NCI-H2107 (cell line): ENCODE measurements at places on chromosomes 5 and 9.

- DNase-seq = no peak
These were observed 10.8 kb downstream of the RIOK2 start for GRCh38 chr5:97172227-97172626.

DNA sequence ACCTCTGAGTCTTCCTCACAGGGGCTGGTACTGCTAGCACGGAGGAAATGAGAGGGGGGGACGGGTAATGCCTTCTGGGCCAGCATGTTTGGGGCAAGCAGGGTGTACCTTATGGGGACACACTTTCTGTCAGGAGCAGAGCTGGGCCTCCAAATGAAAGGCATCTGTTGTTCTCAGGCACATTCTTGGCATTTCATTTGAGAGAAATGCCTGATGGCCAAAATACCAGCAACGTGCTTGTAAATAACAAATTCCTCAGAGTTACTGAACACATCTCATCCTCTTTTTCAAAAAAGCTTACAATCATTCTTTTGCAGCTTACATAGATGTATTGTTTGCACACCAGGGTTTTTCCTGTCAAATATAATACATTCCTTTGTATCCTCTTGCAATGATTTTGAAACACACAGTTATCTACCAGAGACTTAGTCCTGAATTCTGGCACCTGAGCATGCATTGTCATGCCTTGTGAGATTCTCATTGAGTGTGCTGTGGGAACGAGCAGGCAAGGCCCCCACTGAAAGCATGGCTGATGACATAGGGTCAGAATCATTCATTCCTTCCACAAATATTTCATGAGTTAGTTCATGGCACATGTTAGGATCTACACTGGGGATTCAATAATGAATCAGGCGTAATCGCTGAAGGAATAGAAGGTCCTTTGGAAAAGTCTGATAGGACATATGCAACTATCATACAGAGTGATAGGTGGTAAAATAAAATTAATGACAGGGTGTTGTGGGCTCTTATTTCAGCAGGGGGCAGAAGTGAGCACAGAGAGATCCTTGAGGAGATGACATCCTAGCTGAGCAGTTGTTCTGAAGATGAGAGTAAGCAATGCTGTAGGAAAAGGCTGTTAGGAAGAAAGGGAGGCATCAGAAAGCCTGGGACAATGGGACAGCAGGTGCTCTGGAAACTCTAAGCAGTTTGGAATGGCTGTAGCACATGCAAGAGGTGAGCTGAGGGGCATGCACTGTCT lies 260.9 kb upstream of the TUT7 start:
- no peak for DNase-seq

DNA sequence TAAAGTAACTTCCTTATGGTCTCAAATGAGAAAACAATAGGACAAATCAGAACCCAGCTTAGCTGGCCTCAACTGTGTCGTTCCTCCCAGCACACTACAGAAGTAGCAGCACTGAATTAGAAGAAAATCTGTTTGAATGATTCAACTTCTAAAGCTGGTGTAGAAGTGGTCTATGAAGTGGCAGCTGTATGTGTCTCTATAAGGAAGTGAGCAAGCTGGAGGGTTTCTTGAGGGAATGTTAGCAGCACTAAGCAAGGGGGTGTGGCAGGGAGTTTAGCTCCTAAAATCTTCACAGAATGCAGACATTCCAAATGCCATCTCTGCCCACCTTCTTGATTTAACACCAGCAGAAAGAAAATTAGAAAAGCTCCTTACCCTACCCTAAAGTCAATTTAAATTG lies 4.1 kb downstream of the KLF9 start:
- no peak for DNase-seq

DNA sequence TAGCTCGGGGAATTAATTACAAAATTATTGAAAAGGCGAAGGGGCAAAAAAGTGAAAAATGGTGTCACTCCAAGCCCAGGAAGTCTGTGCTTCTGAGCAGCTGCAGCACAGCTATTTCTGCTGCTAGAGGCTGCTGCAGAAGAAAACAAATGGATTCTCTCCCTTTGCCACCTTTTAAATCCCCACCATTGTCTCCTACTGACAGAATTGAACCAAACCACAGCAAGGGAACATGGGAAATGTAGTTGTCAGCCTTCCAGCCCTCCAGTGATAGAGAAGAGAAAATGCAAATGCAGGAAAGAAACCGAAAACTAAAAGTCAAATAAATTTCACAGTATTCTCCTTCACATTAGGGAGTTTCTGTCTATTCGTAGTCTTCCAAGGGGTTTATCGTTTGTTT lies 33.4 kb upstream of the CDC42SE2 start:
- DNase-seq = no peak

DNA sequence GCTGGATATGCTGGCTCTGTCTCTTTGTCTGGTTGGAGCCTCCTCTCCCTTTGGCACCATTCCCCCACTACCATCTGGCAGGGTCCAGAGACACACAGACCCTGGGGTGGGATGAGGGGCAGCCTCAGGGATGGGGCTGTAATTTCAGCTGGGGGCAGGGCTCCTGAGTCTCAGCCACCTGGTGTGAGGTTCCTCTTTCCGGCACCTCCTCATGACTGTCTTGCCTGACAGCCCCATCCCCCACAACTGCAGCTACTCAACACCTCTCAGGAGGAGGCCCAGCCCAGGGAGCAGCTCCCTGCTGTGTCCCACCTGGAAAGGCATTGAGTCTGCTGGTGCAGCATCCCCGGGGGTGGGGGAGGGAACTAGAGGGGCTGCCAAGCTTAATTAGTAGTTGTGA lies 11.7 kb upstream of the RPS14 start:
- peak; percentile 18 for DNase-seq
